ENCODE measurements at places on chromosomes 12 and 14.

DNA sequence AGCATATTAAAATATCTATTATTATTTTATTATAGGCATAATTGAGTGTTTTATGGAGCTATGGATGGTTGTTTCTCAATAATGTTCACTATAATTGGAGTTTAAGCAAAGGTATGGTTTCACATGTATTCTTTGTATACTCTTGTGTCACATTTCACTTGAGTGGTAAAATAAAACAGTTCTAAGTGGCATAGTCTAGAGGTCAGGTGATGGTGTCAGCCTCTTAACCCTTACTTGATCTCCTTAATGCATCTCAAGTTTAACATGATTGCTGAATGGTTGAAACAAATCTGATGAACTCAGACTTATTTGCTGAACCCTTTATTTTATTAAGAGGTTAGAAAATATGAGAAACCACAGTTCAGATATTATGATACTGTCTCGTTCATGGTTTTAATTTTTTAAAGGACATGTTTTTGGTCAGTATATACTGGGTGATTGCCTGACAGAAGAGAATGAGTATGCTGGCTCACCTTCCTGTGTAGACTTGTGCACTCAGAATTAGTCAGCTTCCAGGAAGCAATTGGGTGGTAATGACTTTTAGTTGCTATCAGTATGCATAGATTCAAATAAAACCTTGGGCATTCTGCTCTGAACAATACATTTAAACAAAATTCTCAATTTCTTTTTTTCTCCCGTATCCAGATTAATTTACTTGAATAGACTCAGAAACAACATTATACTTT is 464.6 kb downstream of the PCNX1 start:
- no peak for DNase-seq

DNA sequence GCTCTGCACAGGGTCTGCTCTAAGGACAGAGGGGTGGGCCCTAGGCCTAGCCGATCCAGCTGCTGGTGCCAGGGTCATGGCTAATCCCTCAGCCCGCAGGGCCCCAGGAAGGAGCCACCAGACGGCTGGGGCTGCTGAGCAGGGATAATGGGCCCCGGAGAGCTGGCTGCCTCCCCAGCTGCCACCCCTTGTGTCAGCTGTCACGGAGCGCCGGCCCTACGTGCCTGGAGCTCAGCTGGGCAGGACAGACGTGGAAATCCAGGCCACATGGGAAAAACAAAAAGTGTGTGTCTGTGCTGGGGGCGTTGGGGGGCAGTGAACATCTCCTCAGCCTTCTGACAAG is 36.2 kb downstream of the CHGA start:
- DNase-seq: no peak

DNA sequence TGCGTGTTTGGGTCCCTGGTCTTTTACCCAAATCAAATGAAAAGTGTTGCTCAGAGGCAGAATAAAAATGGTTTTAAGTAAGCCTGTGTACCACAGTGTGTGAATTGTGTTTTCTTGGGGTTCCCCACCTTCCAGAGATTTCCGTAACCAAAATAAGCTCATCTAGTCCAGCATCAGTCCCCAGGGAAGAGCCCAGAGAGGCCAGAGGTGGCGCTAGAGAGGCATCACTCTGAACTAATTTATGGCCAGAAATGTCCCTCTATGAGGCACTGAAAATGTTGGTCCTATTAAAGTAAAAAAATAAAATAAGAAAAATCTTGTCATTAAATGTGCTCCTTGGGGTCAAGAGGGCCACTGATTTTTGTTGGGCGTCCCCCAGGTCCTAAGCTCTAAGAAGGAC is 24.9 kb upstream of the PRKAB1 start:
- no peak for DNase-seq

GRCh38 chr12:105887131-105887530 is 251.6 kb downstream of the NUAK1 start:
- no peak for DNase-seq

DNA sequence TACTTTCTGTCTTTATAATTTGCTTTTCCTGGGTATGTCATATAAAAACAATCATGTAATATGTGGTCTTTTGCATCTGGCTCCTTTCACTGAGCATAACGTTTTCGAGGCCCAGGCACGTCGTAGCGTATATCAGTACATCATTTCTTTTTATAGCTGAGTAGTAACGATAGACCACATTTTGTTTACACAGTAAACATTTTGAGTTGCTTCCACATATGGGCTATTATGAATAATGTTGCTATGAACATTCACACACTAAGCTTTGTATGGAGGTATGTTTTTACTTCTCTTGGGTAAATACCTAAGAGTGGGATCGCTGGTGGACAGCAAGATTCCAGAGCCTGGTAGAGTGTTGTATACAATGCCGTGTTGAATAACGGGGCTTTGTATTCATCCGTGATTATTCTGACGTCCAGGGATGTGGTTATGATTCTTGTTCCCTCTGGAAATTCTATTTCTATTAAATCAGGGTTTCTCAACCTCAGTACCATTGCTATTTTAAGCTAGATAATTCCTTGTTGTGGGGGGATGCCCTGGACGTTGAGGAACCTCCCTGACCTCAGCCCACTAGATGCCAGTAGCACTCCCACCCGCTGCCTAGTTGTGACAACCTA is 38.9 kb upstream of the CIT start:
- no peak for DNase-seq

GRCh38 chr14:67526676-67527459 is 6.2 kb upstream of the PLEKHH1 start:
- peak; percentile 18 for DNase-seq

All from activated naive CD8-positive, alpha-beta T cell treated with anti-CD3 and anti-CD28 coated beads for 36 hours (primary cell).